COLO829 (cell line): ENCODE measurements at places on chromosomes 6 and 20.

DNA sequence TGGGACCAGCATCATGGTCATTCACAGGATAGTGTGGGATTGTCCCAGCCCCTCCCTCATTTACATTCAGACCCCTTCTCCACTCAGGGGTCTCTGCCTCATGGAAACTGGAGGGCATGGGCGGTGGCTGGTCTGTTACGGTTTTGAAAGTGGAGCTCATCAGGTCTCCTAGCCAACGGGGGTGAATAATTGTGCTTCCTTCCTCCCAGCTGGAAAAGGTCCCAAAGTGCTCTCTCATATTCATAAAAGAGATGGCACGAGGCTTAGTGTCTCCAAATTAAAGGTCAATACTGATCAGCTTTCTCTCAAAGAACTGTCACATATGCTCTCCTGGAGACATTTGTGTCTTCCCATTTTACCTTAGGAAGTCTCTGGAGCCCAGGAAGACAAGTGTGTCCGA is 19.9 kb downstream of the JARID2 start:
- no peak for DNase-seq

DNA sequence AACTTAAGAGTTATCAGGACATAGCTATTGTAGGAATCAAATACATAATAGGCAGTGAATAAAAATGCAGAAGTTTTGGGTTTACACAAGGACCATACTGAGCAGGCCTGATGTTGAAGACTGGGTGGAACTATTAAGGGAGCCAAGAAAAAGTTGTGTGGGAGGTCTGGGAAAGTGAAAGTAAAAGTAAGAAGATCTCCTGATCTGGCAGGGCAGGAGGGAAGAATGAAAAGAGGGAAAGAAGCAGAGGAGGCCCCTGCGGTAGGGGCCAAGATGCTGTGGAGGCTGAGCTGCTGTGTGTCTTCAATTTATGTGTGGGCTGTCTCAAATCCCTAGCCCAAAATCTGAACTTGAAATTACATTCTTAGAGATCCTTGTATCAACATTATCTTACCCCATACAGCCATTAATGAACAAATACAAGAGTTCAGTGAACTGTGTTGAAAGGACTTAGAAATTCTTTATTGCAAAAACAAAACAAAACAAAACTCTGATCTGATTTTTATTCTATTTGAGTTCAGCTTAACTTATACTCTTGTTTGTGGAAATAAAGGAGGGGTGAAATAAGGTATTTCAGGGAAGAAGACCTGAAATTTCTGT is 1183.8 kb downstream of the HACE1 start:
- DNase-seq: no peak

- peak; percentile 52 for DNase-seq
These were observed 100.8 kb downstream of the MTFR2 start for GRCh38 chr6:136149311-136149710.

DNA sequence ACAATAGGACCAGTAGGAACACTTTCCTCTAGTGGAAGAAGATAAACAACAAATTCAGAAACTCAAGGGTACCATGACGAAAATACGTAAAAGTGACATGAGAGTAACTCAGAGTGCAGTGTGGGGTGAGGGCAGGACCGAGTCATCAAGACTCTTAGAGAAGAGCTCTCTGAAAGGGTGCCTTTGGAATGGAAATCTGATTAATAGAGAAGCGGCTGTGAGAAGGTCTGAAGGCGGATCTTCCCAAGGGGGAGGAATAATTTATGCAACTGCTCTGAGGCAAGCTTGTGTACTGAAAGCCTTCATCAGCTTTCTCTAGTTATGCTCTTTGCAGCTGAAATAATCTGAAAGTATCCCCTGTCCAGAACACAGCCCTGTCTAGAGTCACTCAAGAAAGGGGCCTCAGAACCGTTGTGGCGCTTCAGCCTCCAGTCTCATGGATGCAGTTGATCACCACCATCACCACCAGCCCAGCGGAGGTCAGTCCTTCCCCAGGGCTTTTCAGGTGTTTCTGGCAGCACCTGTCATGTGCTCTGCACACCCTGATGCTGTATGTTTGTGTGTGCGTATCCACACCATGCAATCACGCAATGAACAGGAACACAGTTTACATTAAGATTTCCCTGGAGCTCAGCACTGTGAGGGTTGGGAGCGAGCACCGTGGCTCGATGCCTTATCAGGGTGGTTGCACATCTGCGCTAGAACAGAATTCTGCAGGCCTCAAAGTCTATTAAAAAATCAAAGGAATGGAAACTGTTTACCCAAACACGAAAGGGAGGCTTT is 396.5 kb downstream of the SMOC2 start:
- no peak for DNase-seq

DNA sequence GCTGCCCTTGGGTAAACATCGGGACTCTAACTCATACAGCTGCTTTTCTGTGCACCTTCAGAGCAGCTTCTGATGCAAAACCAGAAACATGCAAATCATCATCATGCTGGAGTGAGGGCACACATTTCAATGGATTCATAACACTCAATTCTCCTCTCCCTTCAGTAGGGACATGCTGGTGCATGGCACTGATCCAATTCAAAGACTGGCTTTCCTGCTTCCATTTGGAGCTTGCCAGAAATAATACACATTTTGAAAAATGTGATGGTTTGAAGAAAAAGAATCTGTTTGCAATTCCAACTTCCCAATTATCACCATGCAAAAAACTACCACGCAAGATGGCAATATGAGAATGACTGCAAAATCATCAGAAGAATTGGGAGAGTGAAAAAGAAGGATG is 65.2 kb upstream of the PDE10A start:
- DNase-seq: no peak

DNA sequence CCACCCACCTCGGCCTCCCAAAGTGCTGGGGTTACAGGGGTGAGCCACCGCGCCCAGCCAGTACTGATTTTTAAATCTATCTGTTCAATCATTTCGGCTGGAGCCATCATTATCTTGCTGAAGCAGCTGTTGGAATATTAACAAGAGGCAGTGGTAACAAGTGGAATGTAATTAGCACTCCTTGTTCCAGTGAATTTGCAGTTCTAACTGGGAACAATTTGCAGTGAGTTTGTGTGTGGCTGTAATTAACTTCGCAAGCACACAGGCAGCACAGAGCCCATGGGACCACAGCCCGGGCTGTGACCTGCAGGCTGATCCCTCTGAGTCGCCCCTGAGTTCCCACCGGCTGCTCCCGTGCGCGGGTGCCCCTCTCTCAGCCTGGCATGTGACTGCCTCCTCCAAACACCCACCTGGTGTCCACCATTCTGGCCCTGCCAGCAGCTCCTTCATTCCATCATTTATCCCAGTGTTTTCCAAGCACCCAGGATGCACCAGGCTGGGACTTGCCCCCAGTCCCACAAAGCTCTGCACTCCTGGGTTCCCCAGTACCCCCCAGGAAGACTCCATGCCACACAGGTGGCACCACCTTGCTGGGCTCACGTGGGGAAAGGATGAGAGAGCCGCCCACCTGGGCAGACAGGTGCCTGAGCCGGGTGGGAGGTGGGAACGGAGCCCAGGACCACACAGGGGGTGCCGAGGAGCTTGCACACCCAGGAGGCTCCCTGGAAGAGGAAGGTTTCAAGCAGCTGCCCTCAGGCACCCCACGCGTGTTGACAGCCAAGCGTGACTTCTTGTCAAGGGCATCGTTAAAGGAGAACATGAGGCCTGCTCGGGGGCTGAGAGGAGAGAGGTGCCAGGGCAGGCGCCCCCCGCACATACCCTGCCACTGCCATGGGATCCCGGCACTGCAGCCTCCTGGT is 75.2 kb downstream of the YTHDF1 start:
- DNase-seq: no peak

DNA sequence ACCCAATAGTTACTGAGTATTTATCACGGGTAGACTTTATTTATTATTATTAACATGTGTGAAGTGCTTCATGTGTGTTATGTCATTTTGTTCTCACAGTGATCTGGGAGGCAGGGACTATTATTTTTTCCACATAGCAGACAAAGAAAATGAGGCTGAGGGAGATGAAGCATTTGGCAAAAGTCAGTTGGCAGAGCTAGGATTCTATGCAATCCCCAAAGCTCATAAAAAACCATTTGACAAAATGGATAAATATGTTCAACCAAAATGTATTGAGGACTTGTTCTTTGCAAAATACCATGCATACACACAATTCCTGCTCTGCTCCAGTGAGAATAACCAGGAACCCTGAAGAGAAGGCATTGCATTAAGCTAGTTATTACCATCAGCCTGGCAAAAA is 184.4 kb downstream of the HS3ST5 start:
- DNase-seq: no peak

DNA sequence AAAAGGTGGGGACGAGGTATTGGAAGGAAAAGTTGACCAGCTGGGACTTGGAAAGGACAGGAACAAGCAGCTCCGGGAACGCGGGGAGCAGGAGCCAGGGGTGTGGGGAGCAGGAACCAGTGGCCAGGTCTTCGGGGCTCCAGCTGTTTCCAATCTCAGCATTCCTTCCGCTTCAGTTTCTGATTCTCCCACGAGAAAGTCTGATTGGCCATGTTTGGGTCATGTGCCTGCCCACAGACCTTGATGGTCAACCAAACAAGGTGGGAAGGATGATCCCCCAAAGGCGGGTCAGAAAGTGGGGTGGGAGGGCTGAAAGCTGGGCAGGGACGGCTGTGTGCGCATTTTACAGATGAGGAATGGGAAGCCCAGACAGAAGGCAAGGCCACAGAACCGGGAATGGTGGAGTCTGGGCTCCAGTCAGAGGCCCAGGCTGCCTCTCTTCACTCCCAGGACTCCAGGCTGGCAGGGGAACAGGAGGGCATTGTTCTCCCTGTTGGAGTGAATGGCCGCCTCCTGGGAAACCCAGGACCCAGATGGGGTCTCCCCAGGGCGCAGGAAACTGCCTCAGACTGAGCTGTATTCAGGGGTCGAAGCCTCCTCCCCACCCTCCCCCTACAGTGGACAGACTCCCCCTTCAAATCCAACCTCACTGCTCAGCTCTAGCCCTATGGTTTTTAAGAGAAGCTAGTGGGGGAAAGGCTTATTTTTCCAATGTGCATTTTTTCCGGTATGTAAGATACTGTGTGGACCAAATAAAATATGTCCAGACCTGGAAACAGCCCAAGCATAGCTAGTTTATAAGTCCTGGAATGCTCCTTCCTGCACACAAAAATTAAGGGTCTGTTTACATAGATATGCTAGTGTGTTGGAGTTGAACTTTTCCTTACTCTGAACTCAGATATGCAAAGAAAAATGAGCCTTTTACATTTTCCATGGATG is 12.2 kb upstream of the PTGIS start:
- DNase-seq: peak; percentile 70

GRCh38 chr6:97203343-97203742 is 79.7 kb downstream of the MMS22L start:
- no peak for DNase-seq

GRCh38 chr20:21102603-21103311 is 3.4 kb downstream of the LINC00237 start:
- DNase-seq: no peak

GRCh38 chr20:35598899-35599775 is 16.5 kb upstream of the SPAG4 start:
- no peak for DNase-seq

DNA sequence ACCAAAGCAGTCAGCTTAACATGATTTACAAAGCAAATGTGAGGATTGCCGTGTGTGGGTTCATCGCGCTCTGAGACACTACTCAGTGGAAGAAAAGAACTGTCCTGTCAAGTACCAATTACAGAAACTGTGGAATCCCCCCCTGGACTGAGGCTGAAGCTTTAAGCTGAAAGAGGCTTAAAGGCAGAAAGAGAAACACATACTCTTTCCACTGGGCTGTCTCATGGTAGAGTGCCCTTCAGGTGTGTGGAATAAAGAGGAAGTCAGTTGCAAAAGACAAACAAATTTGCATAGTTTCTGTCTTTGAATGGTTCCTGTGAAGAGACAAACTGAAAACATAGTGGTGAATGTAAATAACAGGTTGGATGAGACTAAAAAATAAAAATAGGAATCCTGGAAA is 560.4 kb upstream of the SYNCRIP start:
- DNase-seq: no peak

DNA sequence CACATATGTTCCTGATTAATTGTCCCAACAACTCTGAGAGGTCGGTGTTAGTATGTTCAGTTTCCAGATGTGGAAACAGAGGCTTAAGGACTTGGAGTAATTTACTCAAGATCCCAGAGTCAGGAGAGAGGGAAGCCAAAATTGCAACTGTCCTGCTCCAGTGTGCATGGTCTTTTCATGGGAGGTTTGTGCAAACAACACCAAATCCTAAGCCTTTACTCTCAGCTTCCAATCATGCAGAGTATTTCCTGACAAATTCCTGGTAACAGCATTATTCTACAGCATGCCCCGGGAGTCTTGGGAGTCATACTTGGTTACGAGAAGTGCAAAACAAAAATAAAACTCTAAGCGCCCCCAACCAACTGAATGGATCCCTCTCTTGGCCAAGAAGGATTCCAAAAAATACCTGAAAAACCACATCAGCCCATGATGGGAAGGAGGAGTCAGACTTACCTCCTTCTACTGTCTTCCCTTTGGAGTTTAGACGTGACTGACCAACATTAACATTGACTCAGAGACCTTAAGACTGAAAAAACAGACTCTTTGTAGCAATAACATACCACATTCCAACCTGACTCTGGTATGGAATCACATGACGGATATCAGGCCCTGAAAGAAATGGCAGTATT is 30.8 kb upstream of the PPP1R3G start:
- DNase-seq: no peak

GRCh38 chr6:51116723-51117122 is 298.1 kb downstream of the TFAP2B start:
- DNase-seq: no peak

GRCh38 chr6:126261792-126262421 is 78.0 kb upstream of the CENPW start:
- no peak for DNase-seq

DNA sequence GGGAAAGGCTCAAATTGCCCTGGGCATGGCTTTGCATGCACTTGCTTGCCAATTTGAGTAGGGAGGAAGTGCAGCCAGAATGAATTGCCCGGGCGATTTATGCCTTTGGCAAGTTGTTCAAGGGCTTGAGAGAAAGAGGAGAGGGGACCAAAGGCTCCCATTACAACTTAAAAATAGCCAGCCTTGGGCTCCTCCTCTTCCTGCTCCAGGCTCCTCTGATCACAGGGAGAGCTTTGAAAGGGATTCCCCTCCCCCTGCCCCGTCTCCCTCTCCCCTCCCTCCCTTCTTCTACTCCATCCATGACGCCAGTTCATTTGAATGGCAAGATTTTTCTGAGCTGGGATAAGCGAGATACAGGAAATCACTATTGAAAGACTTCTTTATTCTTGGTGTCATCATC is 304.9 kb upstream of the JAG1 start:
- DNase-seq: peak; percentile 89

DNA sequence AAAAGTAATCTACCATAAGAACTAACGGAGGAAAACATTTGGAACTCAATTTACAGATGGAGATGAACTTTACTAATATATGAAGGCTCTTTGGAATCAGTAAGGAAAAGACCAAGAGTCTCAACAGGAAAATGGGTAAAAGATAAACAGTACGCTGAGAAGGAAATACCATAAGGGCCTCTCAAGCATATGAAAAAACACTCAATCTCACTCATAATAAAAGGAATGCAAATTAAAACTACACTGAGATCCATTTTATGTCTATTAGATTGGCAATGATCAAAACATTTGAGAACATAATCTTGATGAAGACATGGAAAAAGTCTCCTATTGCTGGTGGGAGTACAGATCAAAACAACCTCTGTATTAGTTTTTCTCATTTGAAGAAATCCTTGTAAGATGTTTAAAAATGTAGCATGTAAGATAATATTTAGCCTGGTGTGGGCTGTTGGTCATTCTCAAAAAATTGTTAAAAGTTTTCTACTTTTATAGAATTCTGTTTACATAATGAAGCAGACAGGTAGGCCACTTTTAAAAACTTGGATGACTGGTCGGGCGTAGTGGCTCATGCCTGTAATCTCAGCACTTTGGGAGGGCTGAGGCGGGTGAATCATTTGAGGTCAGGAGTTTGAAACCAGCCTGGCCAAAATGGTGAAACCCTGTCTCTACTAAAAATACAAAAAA is 14.5 kb downstream of the REV3L start:
- no peak for DNase-seq

- no peak for DNase-seq
These were observed 56.4 kb upstream of the RPS6KA2 start for GRCh38 chr6:166683477-166683876.
